ENCODE measurements at places on chromosomes 2 and 18. TPM values are rescaled to one million over a fixed set of nuclear protein-coding genes. Genes with fewer than 3 reads are reported as not detected.

The CENPA gene
- polyA plus RNA-seq: 8.4 TPM

The COLEC11 gene
- polyA plus RNA-seq: 1.3 TPM

- peak; percentile 87 for DNase-seq
These were observed at the start of gene IGFBP2 for GRCh38 chr2:216632952-216633615. Gene IGFBP2 (plus strand): TSS chr2:216633420. CDS start chr2:216633524, 104 bp downstream.

DNA sequence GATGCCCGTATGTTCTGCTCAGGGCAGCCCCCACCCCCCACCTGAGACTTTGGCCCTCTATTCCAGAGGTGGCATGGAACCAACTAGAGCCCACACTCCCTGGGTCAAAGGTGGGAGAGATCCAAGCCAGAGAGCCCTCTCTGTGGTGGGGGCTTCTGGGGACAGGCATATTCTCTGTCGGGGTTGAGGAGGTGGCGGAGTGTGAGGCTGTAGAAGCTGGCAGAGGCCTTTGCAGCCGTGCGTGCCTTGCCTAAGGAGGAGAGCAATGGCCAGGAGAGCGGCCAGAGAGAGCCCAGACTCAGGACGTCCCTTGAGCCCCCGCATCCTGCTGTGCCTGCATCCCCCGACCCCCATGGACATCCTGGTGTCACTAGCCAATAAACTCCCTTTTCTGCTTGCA is 79.2 kb upstream of the HPCAL1 start:
- DNase-seq: no peak

GRCh38 chr2:178160601-178161000 is 33.7 kb upstream of the OSBPL6 start:
- DNase-seq: no peak

The PARD3B gene
- 7.1 TPM for polyA plus RNA-seq

- no peak for DNase-seq
These were observed 114.4 kb upstream of the TMEM200C start for GRCh38 chr18:6009756-6010155.

DNA sequence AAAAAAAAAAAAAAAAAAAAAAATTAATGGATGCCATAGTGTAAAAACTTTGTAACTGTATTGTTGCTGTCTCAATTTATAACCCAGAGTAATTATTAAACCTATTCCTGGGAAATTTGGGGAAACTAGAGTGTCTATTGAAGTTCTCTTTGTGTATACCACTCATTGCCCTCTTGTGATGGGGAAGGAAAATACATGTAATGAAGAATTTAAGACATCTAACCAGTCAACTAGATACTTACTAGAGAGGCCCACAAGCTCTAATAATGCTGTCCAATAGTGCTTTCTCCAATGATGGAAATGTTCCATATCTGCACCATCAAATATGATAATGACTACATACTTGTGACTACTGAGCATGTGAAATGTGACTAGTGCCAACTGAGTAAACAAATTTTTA is 168.5 kb upstream of the SLC39A10 start:
- no peak for DNase-seq

DNA sequence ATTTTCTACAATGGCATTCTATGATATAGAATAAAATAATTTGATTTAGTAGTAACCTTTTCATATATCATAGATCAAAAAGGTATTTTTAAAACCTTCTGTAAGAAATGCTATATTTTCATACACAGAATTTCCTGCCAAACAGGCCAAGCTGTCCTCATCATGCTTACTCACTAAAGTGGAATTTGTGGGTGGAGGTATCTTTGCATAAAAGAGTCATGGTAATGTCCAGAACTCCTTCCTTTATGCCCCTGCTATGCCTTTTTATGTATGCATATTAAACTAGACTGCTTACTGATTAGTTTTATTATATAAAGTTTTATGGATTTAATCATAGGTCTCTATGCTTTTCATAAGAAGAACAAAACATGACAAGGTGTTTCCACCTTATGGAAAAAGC is 27.5 kb upstream of the MARCHF7 start:
- no peak for DNase-seq
